Activated CD4-positive, alpha-beta T cell treated with anti-CD3 and anti-CD28 coated beads, Interleukin-2, amount 50 U/mL, for 16 hours (primary cell): ENCODE measurements at places on chromosomes 7 and 10.

GRCh38 chr7:158416283-158416933 is 171.2 kb downstream of the PTPRN2 start:
- no peak for DNase-seq

- no peak for DNase-seq
Observed at GRCh38 chr7:21426286-21427181, 1.3 kb upstream of the SP4 start.

- no peak for DNase-seq
Observed at GRCh38 chr7:68547181-68547580, 1051.1 kb upstream of the AUTS2 start.

GRCh38 chr10:34994565-34995142 is 95.5 kb downstream of the CUL2 start:
- DNase-seq: peak; percentile 92

- DNase-seq: no peak
Observed at GRCh38 chr10:70843333-70843732, 27.6 kb downstream of the SGPL1 start.

- DNase-seq: peak; percentile 37
Observed at GRCh38 chr10:60410970-60411369, 21.3 kb upstream of the ANK3 start.

- DNase-seq: no peak
Observed at GRCh38 chr10:13051126-13051694, 48.8 kb upstream of the OPTN start.

DNA sequence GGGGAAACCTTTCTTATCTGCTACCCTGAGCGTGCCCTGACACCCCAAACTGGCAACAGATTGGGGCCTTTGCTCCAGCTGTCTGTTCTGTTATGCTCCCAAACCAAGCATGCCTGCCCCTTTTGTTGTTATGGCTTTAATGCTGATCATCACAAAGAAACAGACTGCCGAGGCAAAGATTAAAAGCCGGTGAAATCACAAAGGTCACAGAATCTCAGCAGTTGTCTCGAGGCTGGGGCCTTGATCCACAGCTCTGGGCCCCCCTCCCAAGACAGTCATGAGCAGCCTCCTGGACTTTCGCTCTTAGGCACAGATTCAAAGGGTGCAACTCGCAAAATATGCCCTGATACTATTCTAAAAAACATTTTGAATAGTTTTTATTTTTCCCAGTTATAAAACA is 65.6 kb downstream of the STRA8 start:
- DNase-seq: no peak

- no peak for DNase-seq
Observed at GRCh38 chr7:16428672-16429071, 7.3 kb upstream of the CRPPA start.

GRCh38 chr10:7626283-7626682 is 40.5 kb downstream of the ITIH5 start:
- no peak for DNase-seq

GRCh38 chr10:38025283-38025682 is 14.8 kb downstream of the ZNF33A start:
- DNase-seq: peak; percentile 4
